ENCODE measurements at places on chromosomes 3 and 15.

GRCh38 chr15:30924353-30924752, 20.6 kb downstream of the FAN1 start:
- no peak for DNase-seq

- no peak for DNase-seq
Observed at GRCh38 chr3:28624084-28624483, 275.5 kb upstream of the AZI2 start.

GRCh38 chr3:30438126-30438525, 168.3 kb upstream of the TGFBR2 start:
- no peak for DNase-seq

- no peak for DNase-seq
Observed at GRCh38 chr3:10395671-10396070, 74.8 kb upstream of the SEC13 start.

DNA sequence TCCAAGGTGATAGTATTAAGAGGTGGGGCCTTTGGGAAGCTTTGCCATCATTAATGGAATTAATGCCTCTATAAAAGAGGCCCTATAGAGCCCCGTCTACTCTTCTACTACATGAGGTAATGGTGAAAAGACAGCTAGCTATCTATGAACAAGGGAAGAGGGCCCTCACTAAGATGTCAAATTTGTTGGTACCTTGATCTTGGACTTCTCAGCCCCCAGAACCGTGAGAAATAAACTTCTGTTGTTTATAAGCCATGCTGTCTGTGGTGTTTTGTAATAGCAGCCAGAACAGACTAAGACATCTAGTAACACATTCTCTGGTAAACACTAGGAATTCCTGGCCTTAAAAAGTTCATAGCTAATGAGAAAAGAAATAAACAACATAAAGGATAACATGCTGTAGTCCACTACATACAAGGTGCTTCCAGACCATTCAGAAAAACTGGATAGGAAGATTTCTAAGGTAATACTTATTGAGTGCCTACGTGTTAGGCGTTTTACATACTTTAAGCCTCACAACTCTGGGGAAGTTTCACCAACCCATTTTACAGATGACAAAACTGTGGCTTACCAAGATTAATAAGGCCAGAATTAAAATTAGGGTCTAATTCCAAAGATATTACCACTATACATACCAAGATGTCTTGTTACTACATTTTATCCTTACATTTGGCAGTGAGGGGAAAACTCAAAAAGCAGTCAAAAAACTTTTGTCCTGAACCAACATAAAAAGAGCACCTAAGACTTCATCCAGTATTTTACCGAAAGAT, 3.2 kb downstream of the UBE3A start:
- no peak for DNase-seq

DNA sequence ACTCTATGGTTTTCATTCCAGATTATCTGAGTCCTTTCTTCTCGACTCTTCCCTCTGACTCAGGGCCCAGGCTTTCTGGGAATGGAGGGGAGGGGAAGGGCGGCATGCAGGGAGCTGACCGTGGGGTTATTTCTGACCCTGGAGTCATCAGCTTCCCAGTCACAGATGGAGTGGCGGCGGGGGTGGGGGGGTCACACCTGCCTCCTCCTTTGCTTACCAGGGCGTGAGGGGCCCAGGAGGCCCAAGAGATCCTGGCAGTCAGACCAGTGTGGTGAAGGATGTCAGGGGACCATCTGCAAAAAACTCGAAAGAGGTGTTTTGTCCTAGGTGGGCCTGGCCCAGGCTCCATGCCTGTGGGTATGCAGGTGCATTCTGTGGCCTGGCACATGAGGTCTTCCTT, 996 bp upstream of the XIRP1 start:
- no peak for DNase-seq

GRCh38 chr3:189954733-189955665, 165.7 kb downstream of the P3H2 start:
- DNase-seq: no peak

GRCh38 chr3:104018541-104018940, 1348.2 kb upstream of the ALCAM start:
- no peak for DNase-seq

- no peak for DNase-seq
Observed at GRCh38 chr3:42517117-42517516, 14.7 kb downstream of the VIPR1 start.

DNA sequence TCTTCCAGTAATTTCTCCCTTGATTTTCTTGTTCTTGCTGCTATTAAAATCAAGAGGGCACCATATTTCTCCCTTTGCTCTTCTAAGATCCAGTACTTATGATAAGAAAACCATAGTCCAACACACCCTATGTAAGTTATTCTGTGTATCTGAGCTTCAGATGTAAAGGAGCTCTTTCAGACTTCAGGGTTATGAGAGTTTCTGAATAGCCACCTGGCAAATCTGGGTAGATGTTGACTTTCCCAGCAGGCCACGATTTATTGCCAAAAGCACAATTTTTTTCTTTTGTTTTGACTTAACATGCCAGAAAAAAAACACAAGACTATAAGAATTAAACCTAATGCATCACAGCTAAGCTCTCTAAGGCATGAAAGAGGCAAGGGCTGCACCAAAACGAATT, 1045.0 kb downstream of the FHIT start:
- no peak for DNase-seq

DNA sequence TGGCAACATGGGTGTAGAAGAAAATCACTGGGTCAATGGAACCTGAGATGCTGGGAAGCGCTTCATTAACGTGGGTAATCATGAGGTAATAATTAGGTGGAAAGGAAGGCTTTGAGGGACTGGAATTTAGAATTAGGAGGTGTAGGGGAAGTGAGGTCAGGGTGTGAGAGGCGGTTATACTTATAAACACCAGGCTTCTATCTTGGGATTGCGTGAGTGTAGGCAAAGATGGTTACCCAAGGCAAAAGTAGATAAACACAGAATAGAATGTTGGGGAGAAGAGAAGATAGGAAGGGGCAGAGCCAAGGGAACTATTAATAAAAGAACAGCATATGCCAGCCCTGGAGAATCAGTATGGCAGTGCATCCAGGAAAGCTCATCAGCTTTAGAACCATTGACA, 3.3 kb upstream of the AQP9 start:
- DNase-seq: no peak

DNA sequence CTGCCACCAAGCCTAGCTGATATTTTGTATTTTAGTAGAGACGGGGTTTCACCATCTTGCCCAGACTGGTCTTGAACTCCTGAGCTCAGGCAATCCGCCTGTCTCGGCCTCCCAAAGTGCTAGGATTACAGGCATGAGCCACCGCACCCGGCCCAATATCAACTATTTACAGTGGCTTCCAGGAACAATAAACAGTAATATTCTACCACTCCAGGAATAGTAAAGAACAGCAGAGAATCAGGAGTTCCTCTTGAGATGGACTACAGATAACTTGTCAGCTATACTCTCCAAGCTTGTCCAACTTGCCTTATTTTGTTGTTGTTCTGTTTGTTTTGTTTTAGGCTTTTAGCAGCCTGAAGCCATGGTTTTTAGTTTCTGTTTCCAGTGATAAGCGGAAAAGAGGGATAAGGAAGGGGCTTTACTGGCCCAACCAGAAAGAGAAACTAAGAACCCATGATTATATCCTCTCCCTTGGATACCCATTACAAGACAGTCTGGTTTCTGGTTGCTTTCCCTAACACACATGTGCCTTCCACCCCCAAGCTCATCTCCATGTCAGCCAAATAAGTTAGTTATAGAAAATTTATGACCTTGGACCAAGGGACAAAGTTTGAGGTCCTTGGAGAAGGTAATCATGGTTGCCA, 36.7 kb downstream of the ARHGEF3 start:
- no peak for DNase-seq

GRCh38 chr15:25770031-25770430, 93.1 kb downstream of the ATP10A start:
- no peak for DNase-seq

DNA sequence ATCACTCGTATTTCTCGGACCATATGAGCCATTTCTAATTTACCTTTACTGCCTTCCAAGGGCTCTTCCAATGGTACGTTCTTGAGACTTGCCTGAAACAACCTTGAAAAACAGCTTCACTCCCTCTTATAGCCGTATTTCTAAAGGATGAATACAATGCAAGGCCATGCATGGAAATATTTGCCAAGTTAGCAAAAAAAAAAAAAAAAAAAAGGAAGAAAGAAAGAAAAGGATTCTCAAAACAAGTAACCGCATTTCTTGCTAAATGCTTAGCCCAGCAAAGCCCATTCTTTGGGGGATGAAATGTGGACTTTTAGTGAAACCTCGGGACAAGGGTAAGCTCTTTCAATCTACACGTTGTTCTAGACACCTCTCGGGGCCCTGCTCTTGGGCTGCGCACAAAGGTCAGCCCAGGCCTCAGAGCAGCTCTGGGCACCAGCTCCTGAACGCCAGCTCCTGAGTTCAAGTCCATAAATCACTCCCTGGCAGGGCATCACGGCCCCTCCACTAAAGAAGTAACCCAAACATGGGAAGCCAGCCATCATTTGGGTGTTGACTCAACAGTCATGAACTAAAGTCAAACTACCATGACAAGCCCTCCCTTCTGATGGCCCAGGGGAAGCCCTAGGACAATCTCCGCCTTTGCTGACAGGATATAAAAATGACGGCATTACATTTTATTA, 132.7 kb downstream of the ADAMTS17 start:
- DNase-seq: peak; percentile 54

DNA sequence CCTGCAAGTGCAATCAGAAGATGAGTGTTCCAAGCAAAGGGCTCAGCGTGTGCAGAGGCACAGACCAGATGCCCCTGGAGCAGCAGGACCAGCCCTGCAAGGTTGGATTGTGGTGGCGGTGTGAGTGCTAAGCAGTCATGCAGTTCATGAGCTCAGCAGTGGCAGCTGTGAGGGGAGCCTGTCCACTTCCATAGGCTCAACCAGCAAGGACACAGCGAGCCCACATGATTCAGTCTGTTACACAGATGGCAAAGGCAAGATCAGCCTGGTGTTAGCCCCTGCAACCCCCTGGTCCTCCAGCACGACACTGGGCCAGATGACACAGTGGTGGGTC, 95.9 kb upstream of the PRR23E start:
- peak; percentile 19 for DNase-seq

DNA sequence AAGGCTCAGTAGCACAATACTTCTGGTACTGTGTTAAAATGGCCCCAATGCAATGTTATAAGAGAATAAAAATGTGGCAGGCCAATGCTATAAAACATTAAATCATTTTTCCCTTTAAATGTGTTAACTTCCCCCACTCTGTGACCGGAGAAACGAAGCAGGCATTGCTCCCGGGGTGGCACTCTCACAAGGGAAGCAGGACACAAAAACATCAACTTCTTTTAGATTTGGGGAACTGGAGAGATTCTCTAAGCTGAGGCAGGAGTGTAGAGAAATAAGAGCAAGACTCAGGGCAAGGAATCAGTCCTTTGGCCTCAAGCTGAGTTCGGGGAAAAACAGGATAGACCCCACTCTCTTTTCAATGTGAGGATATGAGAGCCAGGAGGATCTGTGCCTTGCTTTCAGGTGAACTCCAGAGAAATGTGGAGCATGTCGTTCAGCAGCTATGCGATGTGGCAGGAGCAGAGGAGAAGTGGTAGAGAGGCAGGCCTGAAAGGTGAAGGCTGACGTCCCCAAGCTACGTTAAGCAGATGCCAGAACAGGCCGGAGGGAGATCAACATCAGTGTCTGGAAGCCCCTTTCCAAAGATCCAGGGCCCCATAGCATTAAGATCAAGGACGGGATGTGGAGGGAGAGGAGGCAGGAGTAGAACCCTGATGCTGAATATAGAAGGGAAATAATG, 160.2 kb downstream of the PLD1 start:
- no peak for DNase-seq

GRCh38 chr3:126518779-126519177, 1.2 kb upstream of the UROC1 start:
- no peak for DNase-seq

DNA sequence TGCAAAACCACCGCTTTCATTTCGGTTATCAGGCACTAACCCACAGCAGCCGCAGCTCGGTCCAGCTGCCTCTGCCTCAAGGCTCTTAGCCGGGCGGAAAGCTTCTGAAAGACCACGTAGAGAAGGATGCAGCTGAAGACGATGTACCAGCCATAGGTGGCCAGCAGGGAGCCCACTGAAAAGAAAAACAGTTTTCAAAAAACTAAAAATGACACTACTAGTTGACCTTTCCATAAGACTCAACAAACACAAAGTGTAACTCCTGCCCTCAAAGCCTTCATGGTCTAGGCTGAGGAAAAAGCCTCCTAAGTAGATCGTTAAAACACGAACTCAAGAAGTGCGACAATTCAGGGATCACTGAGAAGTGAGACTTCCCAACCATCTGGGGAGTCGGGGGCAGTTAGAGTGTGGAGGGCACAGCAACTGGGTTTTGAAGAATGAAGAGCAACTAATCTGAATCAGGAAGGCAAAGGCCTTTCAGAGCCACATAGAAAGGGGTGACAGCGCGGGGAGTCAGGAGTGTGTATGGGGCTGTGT, 716 bp downstream of the SELENOS start:
- peak; percentile 67 for DNase-seq

DNA sequence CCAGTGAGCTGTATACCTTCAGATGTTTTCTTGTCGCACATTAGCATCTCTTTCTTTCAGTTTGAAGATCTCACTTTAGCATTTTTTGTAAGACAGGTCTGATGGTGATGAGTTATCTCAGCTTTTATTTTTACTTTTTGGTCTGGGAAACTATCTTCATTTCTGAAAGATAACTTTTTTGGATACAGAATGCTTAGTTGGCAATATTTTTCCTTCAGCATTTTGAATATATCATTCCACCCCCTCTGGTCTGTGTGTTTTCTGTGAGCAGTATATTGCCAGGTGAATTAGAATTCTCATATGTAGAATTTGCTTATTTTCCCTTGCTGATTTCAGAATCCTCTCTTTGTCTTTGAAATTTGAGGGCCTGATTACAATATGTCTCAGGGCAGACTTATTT, 743.3 kb downstream of the PLOD2 start:
- no peak for DNase-seq

GRCh38 chr15:98734466-98735199, 86.3 kb downstream of the IGF1R start:
- no peak for DNase-seq

DNA sequence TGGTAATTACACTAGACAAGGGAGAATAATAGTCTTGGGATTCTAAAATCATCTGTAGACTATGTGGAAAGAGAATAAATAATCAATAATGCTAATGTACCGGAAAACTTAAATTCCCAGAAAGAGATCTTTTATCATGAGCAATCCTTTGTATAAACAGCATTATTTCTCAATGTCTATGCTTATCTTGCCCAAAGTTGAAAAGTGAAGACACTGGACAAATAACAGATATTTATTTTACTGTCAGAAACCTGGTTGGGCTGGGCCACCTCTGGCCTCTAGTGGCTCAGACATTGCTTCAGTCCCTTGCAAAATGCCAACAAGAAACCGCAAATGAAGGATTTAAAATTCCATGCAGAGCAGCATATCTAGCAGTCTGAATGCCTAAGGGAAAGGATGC, 409.9 kb downstream of the FHIT start:
- DNase-seq: no peak

DNA sequence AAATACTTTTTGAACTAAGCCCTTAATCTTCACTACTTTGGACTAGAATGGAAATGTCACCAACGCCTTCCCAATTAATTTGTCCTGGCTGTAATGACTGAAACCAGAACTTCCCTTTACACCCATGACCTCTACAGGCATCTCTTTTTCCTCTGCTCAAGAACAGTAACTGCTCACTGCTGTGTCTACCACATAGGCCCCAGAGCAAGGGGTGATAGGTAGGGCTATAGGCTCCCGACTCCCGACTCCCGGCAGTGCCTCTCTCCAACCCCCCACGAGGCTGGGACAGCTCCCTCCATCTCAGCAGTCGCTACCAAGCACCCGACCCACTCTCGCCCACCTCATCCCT, 384 bp upstream of the LEKR1 start:
- no peak for DNase-seq

Data from RWPE2 (cell line).